ENCODE measurements at places on chromosomes 13 and 19.

DNA sequence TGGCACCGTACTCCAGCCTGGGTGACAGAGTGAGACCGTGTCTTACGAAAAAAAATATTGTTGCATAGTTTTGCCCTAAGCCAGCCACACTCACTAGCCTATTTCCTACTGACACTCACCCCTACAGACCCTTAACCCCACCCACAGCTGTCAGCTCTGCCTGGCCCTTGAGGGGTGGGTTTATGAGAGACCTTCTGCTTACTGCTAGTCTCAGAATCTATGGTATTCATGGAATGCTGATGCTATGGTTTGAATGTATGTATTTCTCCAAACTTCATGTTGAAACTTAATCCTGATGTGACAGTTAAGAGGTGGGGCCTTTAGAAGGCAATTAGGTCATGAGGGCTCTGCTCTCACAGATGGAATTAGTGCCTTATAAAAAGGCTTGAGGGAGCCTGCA lies 79.2 kb upstream of the LRCH1 start:
- DNase-seq, result no peak

GRCh38 chr13:75372517-75372916 lies 109.5 kb downstream of the TBC1D4 start:
- no peak for DNase-seq

DNA sequence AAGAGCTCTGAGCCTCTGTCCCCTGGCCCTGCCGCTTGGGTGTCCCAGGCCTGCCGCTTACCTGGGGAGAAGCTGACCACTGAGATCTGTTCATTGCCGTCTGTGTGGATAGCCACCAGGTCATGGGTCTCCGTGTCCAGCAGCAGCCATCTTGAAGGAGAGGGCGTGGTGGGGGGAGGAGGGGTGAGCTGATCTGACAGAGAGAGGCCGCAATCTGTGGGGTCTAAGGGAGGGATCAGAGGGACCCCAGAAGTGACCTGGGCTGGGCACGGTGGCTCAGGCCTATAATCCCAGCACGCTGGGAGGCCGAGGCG lies 14.6 kb upstream of the GPR4 start:
- no peak for DNase-seq

DNA sequence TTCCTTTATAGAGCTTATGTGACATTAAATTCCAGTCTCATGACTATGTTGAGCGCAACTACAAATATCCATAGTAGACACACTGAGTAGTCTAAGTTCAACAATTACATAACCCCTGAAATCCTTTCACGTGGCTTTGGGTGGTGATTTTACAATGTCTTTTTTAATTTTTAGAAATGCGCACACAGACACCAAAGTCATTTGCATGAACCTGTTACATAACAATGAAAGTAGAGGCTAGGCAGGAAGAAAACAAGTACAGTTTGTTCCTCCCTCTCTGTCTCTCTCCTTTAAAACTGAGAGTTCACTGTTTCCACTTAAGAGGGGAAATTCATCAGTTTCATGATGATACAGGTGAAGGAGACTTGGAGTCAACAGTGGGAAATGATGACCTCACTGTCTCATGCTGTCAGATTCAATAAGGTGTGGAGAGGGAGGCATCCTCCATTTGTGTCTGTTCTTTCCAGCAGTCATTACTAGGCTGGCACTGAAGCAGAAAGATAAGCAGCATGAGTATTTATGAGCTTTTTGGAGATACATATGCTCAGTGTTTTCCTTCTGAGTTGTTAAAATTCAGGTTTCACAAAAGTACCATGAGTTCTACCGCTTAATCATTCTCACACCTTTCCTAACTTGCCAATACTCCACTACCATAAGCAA lies 201.8 kb downstream of the LHFPL6 start:
- DNase-seq, result no peak

- no peak for DNase-seq
Measured at GRCh38 chr13:21060338-21061028, 903 bp downstream of the LATS2 start.

- DNase-seq, result no peak
Measured at GRCh38 chr19:6088602-6089049, 21.7 kb downstream of the RFX2 start.

DNA sequence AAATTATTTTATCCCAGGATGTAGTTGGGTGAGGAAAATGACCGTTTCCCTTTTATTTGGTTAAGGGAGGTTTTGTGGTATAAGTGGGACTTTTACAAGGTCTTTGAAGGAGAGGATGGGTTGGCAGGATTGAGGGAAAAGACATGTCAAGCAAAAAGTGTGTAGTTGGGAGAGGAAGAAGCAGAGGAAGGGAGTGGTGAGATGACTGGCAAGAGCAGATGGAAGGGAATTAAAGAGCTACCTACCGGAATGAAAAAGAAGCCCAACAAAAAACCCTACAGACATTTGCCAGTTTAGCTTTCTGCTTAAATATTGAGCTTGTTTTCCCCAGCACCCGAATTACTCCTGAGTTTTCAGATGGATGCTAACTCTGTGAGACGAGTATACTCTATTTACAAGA lies 19.6 kb downstream of the FRY start:
- no peak for DNase-seq

- no peak for DNase-seq
Measured at GRCh38 chr13:37601648-37602440, 3.3 kb upstream of the POSTN start.

GRCh38 chr19:10000171-10000826 lies 10.0 kb downstream of the COL5A3 start:
- DNase-seq, result peak; percentile 5

DNA sequence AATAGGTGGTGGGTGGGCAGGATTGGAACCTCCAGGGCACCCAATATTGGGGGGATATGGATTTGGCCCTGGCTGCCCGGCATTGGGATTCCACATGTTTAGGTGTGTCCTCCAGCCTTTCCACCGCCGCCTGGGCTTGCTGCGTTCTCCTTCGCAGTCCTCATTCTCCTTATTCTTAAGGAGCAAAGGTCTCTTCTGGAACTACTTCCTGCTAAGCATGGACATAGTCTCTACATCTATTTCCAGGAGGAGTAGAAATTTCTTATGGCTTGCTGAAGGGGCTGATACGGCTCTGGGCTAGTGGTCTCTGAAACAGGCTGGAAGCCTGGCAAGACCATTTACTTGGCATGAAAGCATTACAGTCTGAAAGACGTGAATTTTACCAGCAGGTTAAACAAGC lies 9.2 kb upstream of the FCGBP start:
- DNase-seq, result no peak

GRCh38 chr13:89786531-89786930 lies 1561.0 kb upstream of the MIR17HG start:
- no peak for DNase-seq

DNA sequence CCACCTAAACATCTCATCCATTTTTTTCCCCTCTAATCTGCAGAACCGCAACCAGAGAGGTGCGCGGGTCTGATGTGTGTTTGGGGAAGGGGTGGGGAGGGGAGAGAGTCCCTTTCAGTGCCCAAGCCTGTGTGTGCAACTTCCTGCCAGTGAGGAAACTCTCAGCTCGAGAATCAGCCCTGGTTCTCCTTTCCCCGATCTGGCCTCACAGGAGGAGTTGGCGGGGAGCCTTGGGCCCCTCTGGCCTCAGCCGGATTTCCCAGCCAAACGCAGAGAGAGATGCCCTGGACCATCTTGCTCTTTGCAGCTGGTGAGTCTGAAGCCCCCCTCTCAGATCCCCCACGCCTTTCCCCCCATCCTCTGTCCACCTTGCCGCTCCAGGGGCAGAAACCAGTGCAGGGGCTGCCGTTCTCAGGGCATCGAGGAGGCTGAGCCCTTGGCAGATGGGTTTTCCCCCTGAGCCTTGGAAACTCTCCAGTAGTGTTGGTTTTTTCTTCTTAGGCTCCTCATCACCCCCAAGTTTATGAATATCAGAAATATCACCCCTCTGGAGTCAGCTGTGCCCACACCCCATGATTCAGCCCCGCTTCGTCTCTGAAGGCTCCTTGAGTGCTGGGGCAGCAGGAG lies at the start of gene C19orf38:
Gene C19orf38 (plus strand): TSS at position 186 of the 627 bp plus-strand sequence. CDS start 94 bp downstream, at position 280.
- no peak for DNase-seq

DNA sequence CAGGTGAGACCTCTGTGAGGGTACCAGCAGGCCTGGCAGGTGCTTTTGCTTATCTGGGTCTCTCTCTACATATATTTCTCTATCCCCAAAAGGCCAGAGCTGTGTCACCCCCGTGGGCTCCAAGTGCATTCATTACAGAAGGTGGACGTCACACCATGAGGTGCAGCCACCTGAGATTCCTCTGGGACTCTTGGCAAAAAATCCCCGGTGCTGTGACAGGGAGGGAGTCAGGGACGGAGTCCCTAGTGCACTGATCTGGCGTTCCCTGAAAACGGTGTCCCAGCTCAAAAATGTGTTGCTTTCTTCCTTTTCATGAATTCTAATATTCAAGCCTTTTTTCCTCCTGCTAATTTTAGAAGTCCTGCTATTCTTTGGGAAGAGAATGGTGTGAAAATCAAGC lies 13.5 kb downstream of the TSHZ3 start:
- DNase-seq, result no peak

GRCh38 chr13:110238818-110239195 lies 68.2 kb downstream of the COL4A1 start:
- no peak for DNase-seq

- DNase-seq, result no peak
Measured at GRCh38 chr13:78638216-78638615, 20.7 kb downstream of the OBI1 start.

DNA sequence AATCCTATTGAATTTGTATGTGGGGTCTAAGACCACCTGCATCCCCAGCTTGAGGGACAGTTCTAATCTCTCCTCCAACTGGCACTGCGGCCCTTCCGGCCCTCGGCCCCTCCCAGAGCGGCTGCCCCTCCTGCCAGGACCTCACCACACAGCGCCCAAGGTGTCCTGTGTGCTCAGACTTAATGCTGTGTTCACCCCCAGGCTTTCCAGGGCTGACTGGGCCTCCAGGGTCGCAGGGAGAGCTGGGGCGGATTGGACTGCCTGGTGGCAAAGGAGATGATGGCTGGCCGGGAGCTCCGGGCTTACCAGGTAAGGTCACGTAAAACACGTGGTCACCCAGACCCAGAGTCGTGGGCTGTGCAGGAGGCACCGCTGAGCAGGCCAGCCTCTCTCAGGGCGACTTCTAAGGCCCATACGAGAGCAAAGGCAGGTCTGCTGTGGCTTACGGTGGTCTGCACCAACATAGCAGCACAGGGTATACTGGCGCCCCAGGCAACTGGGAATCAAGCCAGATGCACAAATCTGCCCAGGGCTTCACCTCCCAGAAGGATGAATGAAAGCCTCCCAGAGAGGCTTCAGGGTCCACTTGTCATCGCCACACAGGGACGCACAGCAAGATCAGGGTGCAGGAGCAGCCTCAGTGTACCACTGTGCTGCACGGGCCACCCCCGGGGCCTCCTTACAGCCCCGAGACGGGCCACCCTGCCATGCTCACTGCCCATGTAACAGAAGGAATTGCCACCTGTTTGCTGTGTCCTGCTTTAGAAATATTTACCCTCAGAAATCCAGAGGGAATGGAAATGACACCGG lies 69.4 kb downstream of the RAB20 start:
- DNase-seq, result no peak

DNA sequence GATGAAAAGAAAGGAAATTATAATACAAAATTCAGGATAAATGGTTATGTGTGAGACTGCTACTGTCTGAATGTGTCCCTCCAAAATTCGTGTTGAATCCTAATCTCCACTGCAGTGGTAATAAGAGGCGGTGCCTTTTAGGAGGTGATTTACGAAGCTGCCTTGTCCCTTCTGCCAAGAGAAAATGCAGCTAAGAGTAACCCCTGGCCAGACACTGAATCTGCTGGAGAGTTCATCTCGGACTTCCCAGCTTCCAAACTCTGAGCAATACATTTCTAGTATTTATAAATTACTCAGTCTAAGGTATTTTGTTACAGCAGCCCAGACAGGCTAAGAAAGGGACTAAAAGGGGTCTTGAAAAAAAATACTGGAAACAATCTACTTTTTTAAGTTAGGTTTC lies 152.6 kb downstream of the KLF12 start:
- DNase-seq, result no peak

GRCh38 chr19:2426611-2427428 lies 566 bp downstream of the TIMM13 start:
- DNase-seq, result no peak

DNA sequence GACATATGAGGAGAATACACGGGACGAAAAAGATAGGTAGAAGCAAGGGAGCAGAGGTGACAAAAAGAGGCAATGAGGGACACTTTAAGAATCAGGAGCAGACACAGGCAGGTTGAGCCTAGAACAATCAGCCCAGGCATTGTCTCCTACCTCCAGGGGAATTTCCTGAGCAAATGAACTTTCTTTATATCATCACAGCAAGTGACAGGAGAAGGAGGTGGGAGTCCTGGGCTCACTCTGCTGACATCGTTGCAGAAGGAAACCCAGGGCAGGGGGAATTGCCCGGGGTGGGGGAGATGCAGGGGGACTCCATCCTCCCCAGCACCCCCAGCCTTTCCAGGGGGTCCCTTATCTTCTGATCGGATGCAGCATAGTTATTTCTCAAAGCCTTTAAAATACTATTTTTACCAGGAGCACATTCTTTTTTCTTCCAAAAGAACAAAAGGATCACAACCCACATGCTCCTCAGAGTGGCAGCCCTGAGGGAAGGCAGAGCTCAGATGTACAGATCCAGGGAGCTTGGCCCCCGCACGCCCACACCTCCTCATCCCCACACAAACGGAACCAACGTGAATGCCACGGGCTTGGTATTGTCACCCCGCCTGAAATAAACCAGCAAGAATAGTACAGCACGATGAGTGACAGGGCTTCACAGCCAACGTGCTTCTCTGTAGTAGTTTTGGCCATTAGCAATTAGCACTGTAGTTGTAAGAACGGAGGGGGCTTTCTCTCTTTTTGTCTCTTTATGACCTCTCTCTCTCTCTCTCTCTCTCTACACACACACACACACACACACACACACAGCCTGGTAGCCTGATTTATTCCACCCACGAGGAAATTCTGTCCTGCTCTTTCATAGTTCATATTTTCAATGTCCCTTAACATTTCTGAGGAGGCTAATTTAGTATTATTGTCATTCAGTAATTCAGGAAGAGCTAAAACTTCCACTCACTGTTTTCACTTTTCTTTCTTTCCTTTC lies 169.5 kb upstream of the UBL3 start:
- DNase-seq, result no peak

- no peak for DNase-seq
Measured at GRCh38 chr19:4597278-4597974, 37.9 kb upstream of the SEMA6B start.

DNA sequence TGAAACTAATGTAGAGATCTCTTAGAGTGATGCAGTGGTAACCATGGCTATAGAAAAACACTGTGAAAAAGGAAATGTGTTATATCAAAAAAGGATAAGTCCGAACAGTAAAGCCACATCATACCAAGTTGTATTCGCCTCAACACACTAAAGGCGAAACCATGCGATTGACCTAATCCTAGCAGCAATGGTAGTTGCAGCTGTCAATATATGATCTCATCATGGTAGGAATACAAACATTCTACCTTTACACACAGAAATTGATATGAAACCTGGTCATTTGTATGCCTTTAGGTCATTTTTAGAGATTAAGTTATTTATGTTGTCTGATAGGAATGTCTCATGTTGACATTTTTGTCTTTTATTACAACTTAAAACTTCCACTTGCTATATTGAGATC lies 271.9 kb downstream of the SLITRK6 start:
- DNase-seq, result no peak

GRCh38 chr19:8233370-8233769 lies 24.2 kb downstream of the CERS4 start:
- DNase-seq, result no peak
